ENCODE measurements at places on chromosomes 6 and 20. TPM values are rescaled to one million over a fixed set of nuclear protein-coding genes. Genes with fewer than 3 reads are reported as not detected.

Gene LIN28B
- not detected for total RNA-seq

Gene DHX35
- total RNA-seq, result 9.8 TPM

Gene FOXS1
- total RNA-seq, result not detected

Gene CRISP3
- total RNA-seq, result not detected

Gene GUCA1A
- 0.22 TPM for total RNA-seq

Gene CHD6
- 33.7 TPM for total RNA-seq

Gene CBLN4
- total RNA-seq, result not detected

Gene LZTS3
- 3.6 TPM for total RNA-seq

All from endothelial cell of umbilical vein (primary cell).